ENCODE measurements at places on chromosomes 12 and 14.

DNA sequence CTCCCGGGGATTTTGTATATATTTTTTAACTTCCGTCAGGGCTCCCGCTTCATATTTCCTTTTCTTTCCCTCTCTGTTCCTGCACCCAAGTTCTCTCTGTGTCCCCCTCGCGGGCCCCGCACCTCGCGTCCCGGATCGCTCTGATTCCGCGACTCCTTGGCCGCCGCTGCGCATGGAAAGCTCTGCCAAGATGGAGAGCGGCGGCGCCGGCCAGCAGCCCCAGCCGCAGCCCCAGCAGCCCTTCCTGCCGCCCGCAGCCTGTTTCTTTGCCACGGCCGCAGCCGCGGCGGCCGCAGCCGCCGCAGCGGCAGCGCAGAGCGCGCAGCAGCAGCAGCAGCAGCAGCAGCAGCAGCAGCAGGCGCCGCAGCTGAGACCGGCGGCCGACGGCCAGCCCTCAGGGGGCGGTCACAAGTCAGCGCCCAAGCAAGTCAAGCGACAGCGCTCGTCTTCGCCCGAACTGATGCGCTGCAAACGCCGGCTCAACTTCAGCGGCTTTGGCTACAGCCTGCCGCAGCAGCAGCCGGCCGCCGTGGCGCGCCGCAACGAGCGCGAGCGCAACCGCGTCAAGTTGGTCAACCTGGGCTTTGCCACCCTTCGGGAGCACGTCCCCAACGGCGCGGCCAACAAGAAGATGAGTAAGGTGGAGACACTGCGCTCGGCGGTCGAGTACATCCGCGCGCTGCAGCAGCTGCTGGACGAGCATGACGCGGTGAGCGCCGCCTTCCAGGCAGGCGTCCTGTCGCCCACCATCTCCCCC, 777 bp downstream of the ASCL1 start:
- DNase-seq: no peak

DNA sequence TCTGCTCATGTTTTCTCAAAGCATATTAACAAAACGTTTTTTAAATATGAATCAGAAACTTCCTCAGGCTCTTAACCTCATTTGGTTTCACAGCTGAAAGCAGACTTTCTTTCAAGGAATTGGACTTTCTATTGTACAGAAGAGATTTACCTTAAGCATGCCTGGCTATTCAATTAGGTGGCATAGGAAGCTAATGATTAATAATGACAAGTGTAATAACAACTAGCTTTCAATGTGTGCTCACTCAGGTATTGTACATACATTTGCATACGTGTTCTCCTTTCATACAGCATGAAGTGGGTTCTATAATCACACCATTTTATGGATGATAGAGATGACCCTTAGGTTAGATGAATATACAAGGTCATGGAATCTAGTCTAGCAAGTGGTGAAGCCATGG, 115.7 kb downstream of the ANO6 start:
- no peak for DNase-seq

DNA sequence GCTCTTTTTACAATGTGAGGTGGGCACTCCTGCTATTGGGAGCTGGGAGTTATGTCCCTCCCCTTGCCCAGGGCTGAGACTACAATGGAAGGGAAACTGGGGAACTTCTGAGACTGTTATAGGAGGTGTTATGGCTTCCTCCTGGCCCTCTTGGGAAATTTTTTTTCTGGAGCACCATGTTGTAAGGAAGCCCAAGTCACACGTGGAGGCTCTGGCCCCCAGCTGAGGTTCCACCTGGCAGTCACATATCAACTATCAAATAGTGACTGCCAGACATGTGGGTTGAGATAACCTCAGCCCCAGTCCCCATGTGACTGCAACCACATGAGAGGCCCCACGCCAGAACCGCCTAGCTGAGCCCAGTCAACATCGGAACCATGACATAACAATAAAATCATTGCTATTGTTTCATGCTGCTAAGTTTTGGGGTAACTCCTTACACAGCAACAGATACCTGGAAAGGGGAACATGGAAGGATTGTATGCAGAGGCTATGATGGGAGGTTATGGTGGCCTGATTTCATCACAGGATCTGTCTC, 99.4 kb upstream of the NCOR2 start:
- no peak for DNase-seq

DNA sequence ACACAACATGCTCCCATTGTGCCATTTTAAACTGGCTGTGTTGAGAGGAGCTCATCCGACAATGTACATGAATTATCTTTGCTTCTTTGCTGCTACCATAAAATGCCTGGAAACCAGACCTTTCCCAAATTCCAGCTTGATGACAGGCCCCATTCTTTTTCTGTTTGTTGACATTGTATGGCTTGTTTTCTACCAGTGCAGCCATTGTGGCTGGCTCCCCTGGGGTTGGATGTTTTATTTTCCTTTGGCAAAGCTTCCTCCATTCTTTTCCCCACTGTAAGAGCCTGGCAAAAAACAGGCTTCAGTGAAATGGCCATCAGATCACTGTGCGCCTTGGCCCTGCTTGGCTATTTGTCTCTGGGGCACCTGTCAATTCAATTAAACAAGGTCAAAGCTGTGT, 532.5 kb downstream of the VRK1 start:
- DNase-seq: no peak

DNA sequence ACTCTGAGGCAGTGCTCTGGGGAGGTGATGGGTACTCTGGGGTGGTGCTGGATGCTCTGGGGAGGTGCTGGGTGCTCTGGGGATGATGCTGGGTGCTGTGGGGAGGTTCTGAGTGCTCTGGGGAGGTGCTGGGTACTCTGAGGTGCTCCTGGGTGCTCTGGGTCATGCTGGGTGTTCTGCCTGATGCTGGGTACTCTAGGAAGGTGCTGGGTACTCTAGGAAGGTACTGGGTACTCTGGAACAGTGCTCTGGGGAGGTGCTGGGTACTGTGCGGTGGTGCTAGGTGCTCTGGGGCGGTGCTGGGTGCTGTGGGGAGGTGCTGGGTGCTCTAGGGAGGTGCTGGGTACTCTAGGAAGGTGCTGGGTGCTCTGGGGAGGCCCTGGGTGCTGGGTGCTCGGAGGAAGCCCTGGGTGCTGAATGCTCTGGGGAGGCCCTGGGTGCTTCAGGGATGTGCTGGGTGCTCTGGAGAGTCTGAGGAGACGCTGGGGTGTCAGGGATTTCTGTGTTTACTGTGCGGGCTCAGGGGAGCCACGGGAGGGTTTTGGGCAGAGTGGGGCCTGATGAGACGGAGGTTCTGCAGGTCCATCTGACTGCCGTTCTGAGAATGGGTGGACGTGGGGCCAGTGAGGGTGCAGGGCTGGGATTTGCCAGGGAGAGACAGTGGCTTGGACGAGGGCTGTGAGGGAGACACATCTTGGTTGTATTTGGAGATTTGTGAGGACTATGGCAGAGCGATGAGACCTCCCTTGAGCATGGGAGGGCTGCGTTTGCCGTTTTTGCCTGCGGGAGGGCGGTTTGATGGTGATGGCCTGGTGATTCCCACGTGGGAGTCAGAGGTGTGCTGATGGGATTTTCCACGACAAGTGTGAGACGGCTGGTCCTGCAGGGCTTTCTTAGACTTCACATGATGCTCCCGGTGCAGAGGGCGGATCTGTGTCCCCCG, 30.0 kb downstream of the MMP17 start:
- no peak for DNase-seq

DNA sequence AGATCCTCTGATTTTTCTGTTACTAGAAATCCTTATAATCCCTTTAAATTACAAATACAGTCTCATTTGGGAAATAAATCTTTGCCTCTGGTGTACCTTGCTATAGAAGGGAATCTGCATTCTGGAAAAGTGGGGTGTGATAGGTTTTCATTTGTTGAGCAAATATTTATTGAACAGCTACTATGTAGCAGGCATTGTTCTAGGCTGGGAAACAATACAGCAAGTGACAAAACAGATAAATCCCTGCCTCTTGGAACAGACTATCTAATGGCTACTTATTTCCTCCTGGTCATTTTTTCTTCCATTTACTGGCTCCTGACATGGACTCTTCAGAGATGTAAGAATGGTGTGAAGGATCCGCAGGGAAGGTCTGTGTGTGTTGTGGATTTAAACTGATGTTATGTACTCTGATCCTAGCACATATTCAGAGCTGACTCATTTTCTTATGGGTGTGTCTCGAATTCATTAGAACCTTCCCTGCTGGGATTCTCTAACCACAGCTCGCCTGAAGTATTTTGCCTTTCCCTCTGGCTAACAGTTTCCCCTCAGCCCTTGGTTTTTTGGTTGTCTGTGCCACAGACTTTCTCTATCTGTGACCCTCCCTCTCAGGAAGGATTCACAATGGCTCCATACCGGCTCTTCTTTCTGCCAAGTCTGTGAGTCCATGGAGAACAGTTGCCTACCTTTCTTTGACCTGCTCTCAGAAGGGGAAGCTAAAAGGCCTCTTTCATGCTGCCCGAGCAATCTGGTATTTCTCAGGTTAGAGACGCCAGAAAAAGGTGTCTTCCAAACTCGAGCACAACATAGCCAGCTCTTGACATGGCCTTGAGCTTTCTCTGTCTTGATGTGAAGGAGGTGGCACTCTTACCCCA, 53.7 kb downstream of the TMTC2 start:
- DNase-seq: no peak

DNA sequence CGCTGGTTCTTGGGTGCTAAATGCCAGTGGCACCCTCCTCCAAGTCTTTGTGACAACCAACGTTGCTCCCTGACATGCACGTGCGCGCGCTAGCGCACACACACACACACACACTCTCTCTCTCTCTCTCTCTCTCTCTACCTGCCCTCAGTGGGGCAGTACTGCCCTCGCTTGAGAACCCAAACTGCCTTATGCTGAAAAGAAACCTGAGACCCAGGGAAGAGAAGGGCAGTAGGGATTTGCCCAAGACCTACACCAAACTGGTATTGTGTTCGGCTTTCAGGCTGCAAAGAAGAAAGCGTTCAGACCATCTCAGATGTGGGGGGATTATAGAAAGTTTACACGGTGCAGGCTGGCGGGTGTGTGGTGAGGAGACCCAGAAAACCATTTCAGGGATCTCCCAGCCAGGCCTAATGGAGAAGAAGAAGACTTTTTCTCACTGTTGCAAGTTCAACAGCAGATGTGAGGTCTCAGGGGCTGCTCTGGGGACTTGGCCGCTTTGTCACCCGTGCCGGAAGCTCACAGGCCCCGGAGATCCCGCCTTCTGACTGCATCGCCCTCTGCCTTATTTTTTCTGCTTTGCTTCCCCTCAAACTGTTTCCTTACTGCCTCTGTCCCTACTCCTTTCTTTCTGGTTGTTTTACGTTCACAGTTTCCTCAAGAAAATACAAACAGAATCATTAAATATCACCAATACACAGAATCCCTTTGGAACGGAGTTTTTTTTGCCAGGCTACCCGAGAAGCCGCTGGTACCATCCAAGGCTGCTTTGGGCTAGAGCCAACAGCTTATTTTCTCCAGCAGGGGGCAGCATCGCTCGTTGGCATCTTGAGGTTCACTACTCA, 82.4 kb downstream of the PPM1A start:
- DNase-seq: peak; percentile 83

DNA sequence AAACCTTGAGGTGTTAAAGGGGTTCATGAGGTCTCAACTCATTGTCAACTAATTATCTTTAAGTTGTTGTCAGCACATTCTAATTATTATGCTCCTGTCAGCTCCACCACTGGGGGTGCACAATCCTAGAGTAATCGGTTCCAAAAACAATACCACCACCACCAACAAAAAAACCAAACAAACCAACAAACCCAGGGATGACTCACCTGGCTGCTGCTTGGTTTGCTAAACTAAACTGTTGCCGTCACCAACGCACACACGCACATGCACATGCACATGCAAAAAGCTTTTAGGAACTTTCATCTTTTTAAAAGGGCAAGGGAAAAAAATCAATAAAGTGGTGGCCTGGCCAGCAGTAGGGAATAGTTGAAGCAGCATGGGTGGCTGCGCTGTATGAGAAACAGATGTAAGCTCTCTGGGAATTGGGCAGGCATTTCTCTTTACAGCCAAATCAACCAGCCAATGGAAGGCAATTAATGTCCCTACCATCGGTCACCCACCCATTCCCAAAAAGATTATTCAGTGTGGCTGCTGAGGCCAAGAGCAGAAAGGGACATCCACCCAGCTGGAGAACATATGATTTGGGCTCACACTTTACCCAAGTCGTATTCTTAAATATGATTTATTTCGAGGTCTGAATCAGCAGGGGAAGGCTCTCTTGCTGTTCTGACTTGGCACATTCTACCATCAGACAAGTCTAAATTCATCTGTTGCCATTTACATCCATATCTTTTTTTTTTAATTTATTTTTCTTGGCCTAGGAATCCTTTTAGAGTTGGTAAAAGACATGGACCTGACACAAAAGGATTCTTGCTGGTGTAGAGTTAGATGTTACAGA, 20.0 kb downstream of the TMEM30B start:
- DNase-seq: no peak

GRCh38 chr12:1279050-1279449, 288.0 kb downstream of the ERC1 start:
- no peak for DNase-seq

GRCh38 chr14:50407111-50407812, 10.6 kb upstream of the CDKL1 start:
- no peak for DNase-seq

DNA sequence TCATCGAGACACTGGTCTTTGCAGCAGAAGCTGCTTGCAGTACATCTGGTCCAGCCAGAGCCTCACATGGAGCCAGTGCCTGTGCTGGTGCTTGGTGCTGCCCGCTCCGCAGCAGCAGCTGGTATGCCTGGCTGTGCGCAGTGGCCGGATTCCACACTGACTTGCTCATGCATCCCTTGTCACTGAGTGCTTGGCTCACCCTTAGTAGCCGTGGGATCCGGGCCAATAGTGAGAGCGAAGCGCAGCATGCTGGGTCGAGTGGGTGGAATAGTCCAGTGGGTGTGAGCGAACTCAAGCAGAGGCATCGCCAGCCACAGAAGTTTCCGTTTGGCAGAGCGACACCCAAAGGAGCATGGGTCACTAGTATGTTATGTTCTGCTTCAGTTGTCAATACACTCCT, 10.1 kb upstream of the FBXO33 start:
- no peak for DNase-seq

GRCh38 chr14:56241461-56241860, 123.2 kb downstream of the PELI2 start:
- no peak for DNase-seq

DNA sequence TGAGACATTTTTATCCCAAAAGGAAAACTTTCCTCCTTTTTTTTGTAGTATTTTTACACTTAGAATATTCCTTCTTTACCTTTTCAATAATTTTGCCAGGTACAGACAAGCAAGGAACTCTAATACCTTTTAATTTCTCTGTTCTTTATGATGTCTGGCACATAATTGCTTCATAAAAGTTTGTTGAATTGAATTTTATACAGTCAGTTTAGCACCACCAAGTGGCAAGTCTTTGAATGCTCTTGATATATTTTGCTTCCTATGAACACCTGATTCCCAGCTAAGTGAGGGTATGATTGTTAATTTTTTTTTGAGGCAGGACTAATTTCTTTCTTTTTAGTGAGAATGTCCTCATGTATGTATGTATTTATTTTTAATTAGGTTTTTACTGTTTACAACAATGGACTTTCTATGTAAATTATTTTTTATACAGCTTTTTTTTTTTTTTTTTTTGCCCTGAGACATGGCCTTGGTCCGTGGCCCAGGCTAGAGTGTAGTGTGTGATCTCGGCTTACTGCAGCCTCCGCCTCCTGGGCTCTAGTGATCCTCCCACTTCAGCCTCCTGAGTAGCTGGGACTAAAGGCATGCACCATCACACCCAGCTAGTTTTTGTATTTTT, 6.9 kb downstream of the TBC1D15 start:
- DNase-seq: peak; percentile 16

GRCh38 chr14:100070310-100070709, 5.1 kb downstream of the EVL start:
- DNase-seq: peak; percentile 61

All from CD4-positive, alpha-beta T cell treated with Interleukin-6 for 4 hours (primary cell).